Stimulated activated CD8-positive, alpha-beta memory T cell treated with anti-CD3 and anti-CD28 coated beads, Interleukin-7, amount 100 ng/mL, for 48 hours (primary cell): ENCODE measurements at places on chromosomes 6 and 20.

DNA sequence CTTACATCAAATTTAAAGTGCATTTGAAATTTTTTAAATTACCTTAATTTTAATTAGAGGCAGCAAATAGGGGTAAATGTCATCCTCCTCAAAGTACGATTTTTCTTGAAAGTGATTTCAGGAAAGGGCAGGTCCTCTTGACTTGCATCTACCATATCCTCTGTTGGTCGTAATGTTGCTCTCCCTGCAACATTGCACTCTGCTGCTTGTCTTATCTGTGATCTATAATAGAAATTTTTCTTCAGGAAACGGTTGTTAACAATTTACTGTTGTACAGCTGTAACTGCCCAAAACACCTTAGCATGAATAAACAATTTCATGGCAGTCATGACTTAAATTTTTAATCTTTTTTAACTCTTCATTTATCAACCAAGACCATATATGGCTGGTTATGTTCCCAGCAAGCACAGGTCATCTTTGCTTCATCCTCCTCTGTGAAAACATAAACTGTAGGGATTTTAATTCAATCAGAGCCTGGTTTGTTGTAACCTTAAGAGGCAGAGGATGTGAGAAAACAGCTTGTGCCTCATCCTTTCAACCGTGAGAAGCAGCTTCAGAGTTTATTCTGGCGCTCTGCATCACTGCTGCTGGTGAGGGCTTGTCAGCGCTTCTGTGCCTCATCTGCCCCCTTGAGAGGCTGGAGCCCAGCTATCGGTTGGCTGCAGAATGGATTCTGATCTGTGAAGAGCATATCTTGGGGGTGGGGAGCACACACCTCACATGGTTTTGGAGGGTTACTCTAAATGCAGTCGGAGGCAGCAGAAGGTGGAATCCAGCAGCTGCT is 56.0 kb downstream of the CTNNBL1 start:
- no peak for DNase-seq

GRCh38 chr6:111804627-111805235 is 68.5 kb downstream of the FYN start:
- peak; percentile 49 for DNase-seq

- DNase-seq = no peak
Measured at GRCh38 chr6:166541366-166541765, 45.1 kb downstream of the RAMACL start.

- DNase-seq = no peak
Measured at GRCh38 chr6:135196739-135197510, 15.8 kb downstream of the MYB start.

DNA sequence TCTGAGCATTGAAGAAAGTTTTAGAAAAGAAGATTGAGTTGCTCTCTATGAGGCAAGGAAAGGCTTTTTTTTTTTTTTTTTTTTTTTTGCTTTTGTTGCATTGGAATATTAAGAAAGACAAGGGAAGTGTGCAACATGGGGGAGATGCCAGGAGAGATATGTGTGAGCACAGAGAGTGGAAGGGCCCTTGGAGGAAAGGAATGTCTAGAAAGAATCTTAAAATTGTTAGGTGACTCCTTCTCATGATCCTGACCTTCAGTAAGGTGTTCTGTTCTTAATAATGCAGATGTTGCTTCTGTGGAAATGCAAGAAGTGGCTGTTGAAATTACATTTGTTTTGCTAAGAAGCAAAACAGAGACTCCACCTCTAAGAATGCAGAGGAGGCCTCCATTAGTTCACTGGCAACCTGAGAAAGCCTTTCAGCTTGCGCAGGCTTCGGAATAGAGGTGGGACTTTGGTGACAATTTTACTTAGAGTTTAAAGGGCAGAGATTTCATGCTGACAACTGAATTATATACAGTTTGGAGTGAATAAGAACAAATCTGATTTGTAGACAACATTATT is 118.0 kb upstream of the ASCC3 start:
- no peak for DNase-seq

DNA sequence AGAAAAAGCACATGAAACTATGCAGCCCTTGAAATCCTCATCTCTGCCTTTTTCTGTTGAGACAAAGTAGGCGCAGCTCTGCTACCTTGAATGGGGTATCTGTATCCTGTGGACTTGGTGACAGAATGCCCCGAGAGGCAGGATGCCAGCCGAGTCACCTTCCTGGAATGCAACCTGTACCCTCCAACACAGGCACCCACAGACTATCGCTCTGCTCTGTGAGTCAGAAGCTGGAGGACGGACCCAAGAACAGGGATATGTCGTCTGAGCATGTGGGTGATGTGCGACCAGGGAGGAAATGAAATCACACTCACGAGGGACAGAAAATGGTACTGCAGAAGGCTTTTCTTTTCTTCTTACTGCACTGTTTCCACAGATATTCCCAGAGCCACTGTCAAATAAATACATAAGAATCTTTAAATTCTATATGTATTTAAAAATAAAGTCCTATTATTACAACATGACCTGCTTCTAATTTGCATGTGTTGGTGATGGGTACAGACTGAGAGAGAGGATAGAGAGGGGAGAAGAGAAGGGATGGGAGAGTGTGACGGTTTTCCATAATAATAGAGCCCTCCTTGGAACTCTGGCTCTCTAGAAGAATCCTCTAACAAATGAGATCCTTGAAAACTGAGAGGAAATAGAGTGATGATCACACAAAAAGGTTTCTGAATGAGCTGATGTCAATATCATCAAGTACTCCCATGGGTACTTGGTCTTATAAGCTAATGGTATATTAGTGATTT is 308.1 kb downstream of the FOXC1 start:
- peak; percentile 71 for DNase-seq

DNA sequence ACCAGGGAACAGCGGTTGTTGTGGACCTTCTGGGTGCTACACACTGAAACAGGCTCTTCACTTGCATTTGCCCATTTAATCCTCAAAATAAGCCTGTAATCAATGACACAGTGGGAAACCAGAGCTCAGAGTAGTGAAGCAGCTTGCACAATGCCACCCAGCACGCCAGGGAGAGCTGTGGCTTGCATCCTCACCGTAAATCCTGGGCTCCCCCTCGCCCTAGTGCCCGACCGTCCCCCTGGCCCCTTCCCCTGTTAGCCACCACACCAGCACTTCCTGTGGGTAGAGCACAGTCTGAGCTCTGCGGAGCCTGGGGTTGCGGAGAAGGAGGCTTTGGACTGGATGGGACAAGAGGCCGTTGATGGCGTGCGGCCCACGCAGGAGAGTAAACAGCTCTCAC is 14.5 kb downstream of the VSTM2L start:
- DNase-seq = no peak

DNA sequence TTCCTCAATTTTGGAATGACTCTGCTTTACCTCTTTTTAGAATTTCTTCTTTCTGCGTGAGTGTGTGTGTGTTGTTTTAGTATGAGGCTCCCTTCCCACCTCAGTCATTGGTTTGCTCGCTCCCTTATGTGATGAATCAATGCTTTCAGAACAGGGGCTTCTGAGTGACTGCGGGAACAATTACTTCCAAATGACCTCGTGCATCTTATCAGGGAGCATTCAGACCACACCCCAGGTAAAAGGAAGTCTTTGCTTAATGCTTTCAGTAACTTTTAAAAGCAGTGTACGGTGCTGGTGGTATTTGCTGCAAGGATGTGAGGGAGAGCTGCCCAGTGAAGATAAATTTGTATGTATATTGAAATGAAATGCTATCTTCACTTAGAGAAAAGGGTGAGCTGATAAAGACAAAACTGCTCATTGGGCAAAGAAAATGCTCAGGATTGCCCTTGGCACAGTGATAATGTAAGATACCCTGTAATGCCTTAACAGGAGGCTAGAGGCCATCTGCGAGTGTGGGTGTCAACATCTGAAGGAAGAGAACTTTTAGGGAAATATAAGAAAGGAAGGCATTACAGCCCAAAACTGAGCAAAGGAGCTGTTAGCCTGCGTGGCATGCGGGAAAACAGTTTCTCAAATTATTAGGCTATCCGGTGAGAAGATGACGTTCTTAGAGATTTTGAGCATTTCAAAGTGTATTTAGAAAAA is at the start of gene MLIP:
Gene MLIP, plus strand, starts transcription at position 103 of the 705 bp plus-strand sequence. Its CDS starts 37 bp downstream, at position 140.
- no peak for DNase-seq

GRCh38 chr6:36386495-36387439 is 702 bp downstream of the ETV7 start:
- no peak for DNase-seq

GRCh38 chr6:159778542-159779103 is 10.8 kb downstream of the TCP1 start:
- no peak for DNase-seq

DNA sequence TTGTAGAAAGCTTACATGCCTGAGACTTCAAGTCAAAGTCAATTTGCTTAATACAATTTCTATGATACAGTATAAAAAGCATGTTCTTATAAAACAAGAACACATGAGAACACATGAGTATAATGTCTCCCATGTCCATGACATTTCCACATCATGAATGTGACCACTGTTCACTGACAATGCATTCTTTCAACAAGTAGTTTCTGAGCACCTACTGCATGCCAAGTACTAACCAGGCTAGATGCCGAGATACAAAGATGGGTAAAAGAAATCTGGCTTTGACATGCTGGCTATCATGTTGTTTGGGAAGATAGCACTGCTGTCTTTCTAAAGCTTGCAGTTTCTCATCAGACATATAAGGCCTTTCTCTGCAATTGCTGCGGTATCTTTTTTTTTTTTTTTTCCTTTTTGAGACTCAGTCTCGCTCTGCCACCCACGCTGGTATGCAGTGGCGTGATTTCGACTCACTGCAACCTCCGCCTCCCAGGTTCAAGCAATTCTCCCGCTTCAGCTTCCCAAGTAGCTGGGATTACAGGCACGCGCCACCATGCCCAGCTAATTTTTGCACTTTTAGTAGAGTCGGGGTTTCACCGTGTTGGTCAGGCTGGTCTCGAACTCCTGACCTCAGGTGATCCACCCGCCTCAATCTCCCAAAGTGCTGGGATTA is 123.6 kb upstream of the DST start:
- no peak for DNase-seq

- no peak for DNase-seq
Measured at GRCh38 chr6:37078814-37079213, 73.4 kb downstream of the FGD2 start.

- DNase-seq = no peak
Measured at GRCh38 chr6:143298071-143298470, 152.4 kb downstream of the ADAT2 start.

DNA sequence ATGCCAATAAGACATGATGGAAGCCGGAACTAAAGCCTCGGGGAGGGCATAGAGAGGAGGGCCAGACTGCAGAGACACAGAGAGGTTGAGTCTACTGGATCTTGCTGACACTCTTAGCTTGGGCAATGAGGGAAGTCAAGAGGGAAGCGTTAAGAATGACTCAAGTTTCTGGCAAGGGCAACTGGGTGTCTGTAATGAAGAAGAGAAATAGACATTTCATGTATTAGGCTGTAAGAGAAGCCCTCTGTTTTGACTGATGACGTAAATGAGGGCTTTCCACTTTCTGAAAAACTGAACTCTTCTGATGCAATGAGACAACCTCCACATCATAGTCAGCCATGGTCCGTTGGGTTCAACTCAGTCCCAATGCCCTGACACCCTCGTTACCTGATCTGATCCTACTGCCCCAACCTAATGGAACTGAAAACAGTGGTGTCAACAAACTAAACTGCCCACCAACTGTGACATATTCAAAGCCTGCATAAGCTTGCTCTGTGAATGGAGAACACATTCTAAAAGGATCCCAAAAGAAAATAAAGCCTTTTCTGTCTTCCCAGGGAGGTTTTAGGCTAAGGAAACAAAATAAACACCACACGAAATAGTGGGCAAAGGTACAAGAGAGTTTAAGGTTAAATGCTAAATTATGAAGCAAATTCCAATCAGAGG is 45.8 kb upstream of the PNRC1 start:
- DNase-seq = no peak

DNA sequence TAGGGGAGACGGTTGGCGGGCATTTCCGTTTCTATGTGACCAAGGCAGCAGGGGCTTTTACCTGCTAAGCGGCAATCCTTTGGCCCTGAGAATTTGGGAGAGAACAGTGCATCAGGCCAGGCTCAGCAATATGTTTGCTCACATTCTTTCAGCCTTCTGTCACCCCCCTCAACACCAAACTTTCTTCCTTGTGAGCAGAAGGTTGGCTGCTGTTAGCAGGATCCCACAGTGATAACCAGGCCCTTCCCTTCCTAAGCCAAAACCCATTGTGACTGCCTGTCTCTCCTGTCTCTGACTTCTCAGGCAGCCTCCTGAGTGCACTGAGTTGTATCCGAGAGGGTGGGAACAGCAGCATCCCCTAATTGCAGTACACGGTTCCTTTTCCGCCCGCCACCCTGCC is 43.7 kb downstream of the STK35 start:
- no peak for DNase-seq

GRCh38 chr6:163776906-163777686 is 362.6 kb downstream of the QKI start:
- no peak for DNase-seq

DNA sequence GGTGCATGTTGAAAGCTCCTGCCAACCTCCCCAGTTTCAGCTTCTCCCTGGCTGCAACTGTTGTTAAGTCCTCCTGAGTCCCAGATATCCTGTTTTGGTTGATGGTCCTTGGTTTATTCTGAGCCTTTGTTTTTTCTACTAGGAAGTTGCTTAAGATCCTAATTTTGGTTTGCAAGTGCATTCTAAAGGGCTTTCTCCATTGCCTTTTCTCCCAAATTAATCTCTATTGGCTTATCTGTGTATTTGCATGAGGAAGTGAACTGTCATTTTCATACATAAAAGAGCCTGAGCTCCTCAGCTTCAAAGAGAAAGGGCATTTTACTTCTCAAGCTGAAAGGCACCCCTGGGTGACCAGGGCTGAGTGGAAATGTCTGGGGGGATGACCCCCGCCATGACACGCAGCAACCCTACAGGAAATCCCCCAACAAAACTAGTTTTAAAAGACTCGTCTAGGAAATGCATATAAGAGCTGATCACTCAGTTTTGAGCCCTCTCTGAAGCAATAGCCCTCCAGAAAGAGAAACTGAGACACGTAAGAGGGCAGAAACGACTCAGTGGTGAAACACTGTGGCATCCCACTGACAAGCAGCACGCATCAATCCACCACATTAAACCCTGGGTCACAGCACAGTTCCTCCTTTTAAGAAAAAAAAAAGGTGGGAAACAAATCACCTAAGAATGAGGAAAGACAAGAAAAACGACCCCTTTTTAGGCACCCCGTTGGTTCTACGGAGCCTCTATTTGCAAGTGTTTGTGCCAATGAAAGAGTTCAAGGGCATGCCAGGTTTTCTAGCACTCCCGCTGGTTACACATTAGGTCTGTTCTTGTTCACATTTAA is 140.9 kb downstream of the THBS2 start:
- no peak for DNase-seq

DNA sequence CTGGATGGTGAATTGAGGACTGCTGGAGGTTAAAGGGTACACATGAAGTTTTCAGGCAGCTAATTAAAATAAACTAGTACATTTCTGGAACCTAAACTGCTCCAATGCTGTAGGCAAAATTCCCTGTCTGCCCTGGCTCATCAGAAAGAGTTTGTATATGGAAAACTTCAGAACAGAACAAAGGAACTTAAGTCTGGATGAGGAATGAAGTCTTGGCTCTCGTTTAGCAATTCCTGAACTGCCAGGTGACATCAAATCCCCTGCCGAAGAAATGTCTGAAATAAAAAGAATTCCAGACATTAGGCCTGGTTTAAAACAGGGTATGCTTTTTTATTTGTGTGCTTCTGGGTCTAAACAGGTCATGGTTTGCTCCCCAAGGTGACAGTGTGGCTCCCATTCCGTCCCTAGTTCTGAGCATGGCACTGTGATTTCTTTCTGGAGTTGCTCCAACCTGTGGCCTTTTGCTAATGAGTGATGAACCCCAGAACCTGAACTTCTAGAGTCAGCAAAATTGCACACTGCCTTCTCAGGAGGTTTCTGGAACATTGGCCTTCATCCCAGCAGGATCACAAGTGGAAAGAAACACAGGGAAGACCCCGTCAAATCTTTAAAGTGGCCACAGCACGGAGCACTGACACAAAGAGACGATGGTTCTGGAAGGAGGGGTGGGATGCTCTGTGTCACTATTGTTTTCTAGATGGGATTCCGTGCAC is 129.4 kb upstream of the NAA20 start:
- no peak for DNase-seq
